ENCODE measurements at places on chromosomes 1 and 21.

GRCh38 chr1:7426780-7427604, 344.1 kb upstream of the VAMP3 start:
- DNase-seq, result no peak

- no peak for DNase-seq
Measured at GRCh38 chr1:6866825-6867224, 81.6 kb downstream of the CAMTA1 start.

DNA sequence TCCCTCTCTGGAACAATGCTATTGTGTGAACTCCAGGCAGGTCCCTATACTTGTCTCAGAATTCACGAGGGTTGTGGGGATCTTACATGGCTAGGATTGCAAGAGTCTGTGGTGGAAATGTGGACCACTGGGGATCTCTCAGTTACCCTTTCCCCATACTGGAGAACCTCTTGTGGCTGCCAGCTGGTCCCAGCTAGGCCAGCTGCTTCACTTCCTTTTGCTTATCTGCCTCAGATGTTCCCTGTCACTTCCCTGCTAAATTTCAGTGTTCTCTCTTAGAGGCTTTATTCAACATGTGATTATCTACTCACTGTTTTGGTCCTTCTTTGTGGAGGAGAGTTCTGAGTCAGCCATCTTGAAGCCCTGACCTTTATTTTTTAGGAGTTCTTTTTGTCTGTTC, 75.9 kb upstream of the SAMD13 start:
- DNase-seq, result no peak

DNA sequence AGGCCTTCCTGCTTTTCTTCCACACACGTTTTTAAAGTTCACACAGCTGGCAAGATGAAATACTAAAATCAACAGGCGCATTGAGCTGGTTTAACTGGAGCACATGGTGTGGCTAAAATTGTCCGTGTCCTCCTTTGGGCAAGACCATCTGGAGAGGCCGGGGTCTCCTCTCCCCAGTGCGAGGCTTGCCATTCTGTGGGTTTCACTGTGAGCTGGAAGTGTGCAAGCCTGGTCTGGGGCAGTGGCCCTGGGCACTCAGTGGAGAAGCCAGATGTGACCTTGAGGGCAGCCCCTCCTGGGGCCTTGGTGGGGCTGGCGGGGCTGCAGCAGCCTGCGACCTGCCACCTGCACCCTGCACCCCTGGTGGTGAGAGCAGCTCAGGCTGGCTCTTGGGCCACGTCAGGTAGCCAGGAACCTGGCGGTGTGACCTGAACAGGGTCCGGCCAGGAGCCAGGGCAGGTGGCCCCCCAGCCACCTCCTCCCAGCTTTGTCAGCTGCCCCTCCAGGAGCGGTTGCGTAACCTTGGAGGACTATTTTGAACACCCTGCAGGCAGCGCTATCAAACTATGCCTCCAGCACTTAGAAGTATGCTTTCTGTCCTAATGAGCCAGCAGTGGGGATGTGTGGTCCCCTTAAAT, 52.4 kb downstream of the SLC37A1 start:
- DNase-seq, result no peak

- no peak for DNase-seq
Measured at GRCh38 chr1:156844102-156844501, 14.8 kb downstream of the INSRR start.

DNA sequence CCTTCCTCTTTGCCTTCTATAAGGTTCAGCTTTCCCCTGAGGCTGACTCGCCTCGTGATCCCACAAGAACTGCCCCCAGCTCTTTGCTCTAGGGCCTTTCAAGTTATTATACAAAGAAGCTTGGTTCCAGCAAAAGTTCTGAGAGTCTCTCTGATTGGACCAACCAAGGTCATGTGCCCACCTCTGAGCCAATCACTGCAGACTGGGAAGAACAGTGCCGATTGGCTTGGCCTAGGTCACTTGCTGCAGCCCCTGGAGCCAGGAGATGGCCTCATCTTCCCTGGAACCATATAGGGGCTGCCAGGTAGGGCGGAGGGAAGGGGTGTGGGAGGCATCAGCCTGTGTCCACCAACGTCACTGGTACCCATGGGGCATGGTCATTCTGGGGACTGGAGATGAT, 22.8 kb downstream of the TAS1R2 start:
- no peak for DNase-seq

- DNase-seq, result no peak
Measured at GRCh38 chr1:226991920-226992319, 51.8 kb downstream of the COQ8A start.

DNA sequence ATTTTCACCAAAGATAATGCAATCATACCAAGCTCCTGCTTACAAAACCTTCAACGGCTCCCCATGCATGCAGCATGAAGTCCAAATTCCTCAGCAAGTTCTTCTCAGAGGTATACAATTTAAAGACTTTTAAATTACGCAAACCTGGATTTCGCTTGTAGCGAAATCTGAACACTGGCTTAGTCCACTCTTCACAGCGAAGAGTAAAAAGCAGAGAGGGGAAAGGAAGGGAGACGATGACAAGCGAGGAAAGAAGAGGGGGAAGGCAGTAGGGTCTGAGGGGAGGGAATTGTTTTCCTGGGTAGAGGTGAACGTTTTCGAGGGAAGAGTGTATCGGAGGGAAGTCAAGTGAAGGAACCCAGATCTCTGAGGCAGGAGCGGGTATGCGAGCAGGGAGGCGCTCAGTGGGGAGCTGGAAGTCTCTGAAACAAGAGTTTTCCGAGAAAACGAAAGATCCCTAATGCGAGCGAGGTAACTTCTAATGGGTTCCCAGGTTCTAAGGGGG, 790 bp downstream of the TESK2 start:
- peak; percentile 44 for DNase-seq

- DNase-seq, result no peak
Measured at GRCh38 chr1:29218223-29218622, 12.5 kb downstream of the MECR start.

- peak; percentile 45 for DNase-seq
Measured at GRCh38 chr1:244341455-244342450, 110.0 kb downstream of the ADSS2 start.

- no peak for DNase-seq
Measured at GRCh38 chr1:182185136-182185535, 123.6 kb upstream of the ZNF648 start.

- DNase-seq, result peak; percentile 19
Measured at GRCh38 chr21:26448751-26449150, 124.3 kb downstream of the CYYR1 start.

DNA sequence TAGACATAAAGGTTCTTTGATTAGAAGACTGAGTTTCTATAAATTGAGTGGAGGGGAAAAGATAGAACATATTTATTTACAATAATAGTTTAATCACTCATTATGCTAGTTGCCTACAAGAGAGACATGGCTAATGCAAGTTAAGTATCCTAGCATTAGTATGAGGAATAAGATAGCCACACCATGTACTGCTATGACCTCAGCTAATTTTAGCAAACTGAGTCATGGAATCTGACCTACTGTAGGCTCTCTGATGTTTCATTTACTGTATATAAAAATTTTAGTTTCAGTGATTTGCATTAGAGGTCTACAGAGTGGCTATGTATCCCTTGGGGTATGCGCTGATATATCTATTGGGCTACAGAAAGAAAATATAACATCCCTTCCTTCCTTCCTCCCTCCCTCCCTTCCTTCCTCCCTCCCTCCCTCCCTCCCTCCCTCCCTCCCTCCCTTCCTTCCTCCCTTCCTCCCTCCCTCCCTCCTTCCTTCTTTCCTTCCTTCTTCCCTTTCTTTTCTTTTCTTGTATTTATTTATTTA, 5.8 kb downstream of the AGL start:
- peak; percentile 8 for DNase-seq

Measured in ELR (cell line).